ENCODE measurements at places on chromosomes 1 and 21. TPM values are rescaled to one million over a fixed set of nuclear protein-coding genes. Genes with fewer than 3 reads are reported as not detected.

Gene BMP8B
- 0.91 TPM for total RNA-seq

Gene S100A7
- not detected for total RNA-seq

Gene RPE65
- total RNA-seq, result not detected

- no peaks in the 10 kb centered on the region for H3K4me1 ChIP-seq
- no peak for DNase-seq
- H3K27ac ChIP-seq, result no peak overlapping the region
- H3K27me3 ChIP-seq, result peaks cover 10% of the 10 kb centered on the region
- H3K4me3 ChIP-seq, result no peak overlapping the region
- H3K36me3 ChIP-seq, result no peaks in the 10 kb centered on the region
These were observed 24.2 kb upstream of the OSBPL9 start for GRCh38 chr1:51592711-51593110.

- H3K36me3 ChIP-seq, result peaks cover 14% of the 10 kb centered on the region
- peak; percentile 72 for DNase-seq
- H3K27me3 ChIP-seq, result no peaks in the 10 kb centered on the region
- H3K4me1 ChIP-seq, result peaks cover 14% of the 10 kb centered on the region
- H3K4me3 ChIP-seq, result no peak overlapping the region
These were observed 14.6 kb upstream of the MEX3A start for GRCh38 chr1:156096640-156097391.

Gene RYR2
- total RNA-seq, result 0.19 TPM

DNA sequence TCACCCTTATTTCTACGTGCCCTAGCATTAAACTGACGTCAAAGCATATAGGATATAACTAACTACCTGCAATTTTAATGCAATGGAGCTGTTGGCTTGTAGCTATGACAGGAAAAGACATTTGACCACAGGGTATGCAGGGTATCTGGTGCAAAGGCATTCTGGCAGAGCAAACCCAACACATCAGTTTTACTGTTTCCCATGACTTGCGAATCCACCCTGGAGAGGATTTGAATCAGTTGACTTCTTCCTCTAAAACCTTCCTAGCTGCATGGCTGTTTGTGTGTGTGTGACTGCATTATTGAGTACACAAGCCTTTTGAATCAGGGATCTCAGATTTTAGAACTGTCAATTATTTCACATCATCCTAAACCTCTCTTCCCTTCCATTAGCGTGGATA lies 41.7 kb upstream of the SYT14 start:
- no peak overlapping the region for H3K27ac ChIP-seq
- no peak overlapping the region for H3K4me3 ChIP-seq
- no peak for DNase-seq
- no peaks in the 10 kb centered on the region for H3K27me3 ChIP-seq
- no peaks in the 10 kb centered on the region for H3K36me3 ChIP-seq
- H3K4me1 ChIP-seq, result no peaks in the 10 kb centered on the region

GRCh38 chr1:162663589-162664106 lies 31.4 kb downstream of the DDR2 start:
- H3K4me3 ChIP-seq, result no peak overlapping the region
- no peak for DNase-seq

- no peaks in the 10 kb centered on the region for H3K4me1 ChIP-seq
- H3K27me3 ChIP-seq, result peaks cover 5% of the 10 kb centered on the region
- DNase-seq, result no peak
- no peak overlapping the region for H3K27ac ChIP-seq
- H3K36me3 ChIP-seq, result no peaks in the 10 kb centered on the region
- H3K4me3 ChIP-seq, result no peak overlapping the region
These were observed 38.2 kb downstream of the KCNAB2 start for GRCh38 chr1:6083801-6084446.
